Fibroblast of lung (primary cell): ENCODE measurements at places on chromosomes 4 and X.

DNA sequence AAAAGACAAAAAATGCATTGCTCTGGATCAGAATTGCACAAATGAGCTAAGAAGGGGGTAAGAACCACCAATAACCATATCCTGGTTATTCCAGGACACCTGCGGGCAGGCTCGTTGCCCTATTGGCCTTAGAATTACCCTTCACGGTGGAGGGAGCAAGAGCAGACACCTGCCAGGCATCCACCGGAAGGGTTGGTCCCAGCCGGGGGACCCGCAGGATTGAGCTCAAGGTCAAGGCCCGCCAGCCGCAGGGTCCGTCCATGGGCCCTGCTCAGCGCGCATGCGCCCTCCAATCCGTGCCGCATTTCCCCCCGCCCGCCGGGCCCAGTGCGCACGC lies 575 bp downstream of the SLC25A6 start:
- H3K27ac ChIP-seq, result peak overlapping the region; percentile 98
- H3K4me1 ChIP-seq, result peaks cover 11% of the 10 kb centered on the region
- H3K4me3 ChIP-seq, result peak overlapping the region; percentile 100
- H3K27me3 ChIP-seq, result no peaks in the 10 kb centered on the region
- DNase-seq, result no peak

- H3K27me3 ChIP-seq, result no peaks in the 10 kb centered on the region
- no peaks in the 10 kb centered on the region for H3K4me1 ChIP-seq
- no peak overlapping the region for H3K27ac ChIP-seq
- H3K36me3 ChIP-seq, result no peaks in the 10 kb centered on the region
- no peak overlapping the region for H3K4me3 ChIP-seq
These were observed 21.2 kb upstream of the LAMTOR3 start for GRCh38 chr4:99915449-99915848.

GRCh38 chr4:123301923-123302322 lies 94.7 kb upstream of the SPRY1 start:
- H3K4me3 ChIP-seq, result no peak overlapping the region
- no peak overlapping the region for H3K27ac ChIP-seq
- no peaks in the 10 kb centered on the region for H3K4me1 ChIP-seq
- H3K27me3 ChIP-seq, result no peaks in the 10 kb centered on the region

DNA sequence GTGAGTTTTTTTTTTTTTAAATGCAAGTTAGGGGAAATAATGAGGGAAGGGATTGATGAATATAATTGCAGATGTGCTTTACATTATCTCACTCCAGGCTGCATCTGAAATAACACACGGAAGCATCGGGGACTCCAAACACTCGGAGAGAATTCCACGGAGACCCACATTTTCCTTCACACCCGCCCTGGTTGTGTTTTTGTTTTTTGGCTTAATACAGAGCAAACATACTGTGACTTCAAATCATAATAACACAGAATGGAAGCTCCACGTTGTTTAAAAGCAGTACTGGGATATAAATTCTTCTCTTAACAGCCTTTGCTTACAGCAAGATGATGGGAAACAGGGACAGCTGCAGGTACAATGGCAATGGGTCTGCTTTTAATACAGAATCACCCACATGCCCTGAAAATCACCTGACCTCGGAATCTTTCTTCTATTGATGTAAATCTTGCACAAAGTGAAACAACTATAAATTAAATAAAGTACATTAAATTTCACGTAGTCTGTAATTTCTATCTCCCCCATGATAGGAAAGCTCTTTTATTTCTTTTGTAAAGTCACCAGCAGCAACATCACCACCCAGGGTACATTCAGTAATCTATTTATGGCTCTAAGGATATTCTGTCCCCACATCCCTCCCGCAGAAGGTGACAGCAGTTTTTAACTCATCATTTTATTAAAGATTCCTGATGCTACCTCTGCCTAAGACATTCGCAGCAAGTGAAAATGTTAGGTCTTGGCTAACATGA lies 119.3 kb downstream of the ZNF827 start:
- peaks cover 3% of the 10 kb centered on the region for H3K4me1 ChIP-seq
- H3K27me3 ChIP-seq, result no peaks in the 10 kb centered on the region
- no peaks in the 10 kb centered on the region for H3K36me3 ChIP-seq
- no peak overlapping the region for H3K4me3 ChIP-seq
- DNase-seq, result no peak
- no peak overlapping the region for H3K27ac ChIP-seq

DNA sequence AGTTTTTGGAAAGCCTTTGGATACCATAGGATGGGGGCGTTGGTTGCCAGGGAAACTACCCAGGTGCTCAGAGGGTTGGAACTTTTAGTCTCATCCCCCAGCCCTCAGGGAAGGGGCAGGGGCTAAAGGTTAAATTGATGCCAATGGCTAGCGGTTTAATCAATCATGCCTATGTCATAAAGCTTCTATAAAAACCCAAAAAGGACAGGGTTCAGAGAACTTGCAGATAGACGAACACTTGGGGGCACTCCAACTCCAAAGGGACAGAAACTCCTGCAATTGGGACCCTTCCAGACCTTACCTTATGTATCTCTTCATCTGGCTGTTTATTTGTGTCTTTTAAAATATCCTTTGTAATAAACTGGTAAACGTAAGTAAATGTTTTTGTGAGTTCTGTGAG lies 30.0 kb upstream of the GPR173 start:
- H3K27me3 ChIP-seq, result no peaks in the 10 kb centered on the region
- no peak overlapping the region for H3K4me3 ChIP-seq
- no peaks in the 10 kb centered on the region for H3K4me1 ChIP-seq
- DNase-seq, result peak; percentile 5
- no peak overlapping the region for H3K27ac ChIP-seq

- DNase-seq, result peak; percentile 68
- H3K36me3 ChIP-seq, result no peaks in the 10 kb centered on the region
- peaks cover 3% of the 10 kb centered on the region for H3K4me1 ChIP-seq
- H3K4me3 ChIP-seq, result no peak overlapping the region
- H3K27ac ChIP-seq, result no peak overlapping the region
These were observed 40.5 kb downstream of the CLDN34 start for GRCh38 chrX:10007621-10008020.

DNA sequence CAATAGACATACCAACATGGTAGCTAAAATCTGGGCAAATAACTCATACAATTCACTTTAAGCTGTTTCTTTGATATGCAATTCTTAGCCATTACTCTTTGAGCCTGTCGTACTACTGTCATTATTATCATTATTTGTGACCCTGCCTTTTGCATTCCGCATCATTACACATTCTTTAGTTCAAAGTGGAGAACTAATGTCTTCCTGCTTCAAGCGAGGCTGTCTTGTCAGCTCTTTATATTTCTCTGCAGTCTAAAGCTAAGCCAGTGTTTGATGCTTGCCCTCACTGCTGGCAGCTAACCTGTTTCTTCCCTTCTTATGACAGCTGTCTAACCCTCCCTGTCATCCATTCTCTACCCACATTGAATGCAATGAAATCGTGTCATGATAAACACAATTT lies 186.8 kb downstream of the FAT4 start:
- DNase-seq, result no peak
- H3K4me3 ChIP-seq, result no peak overlapping the region
- no peak overlapping the region for H3K27ac ChIP-seq
- H3K36me3 ChIP-seq, result no peaks in the 10 kb centered on the region
- no peaks in the 10 kb centered on the region for H3K4me1 ChIP-seq

- no peak overlapping the region for H3K4me3 ChIP-seq
- DNase-seq, result no peak
- no peak overlapping the region for H3K27ac ChIP-seq
- no peaks in the 10 kb centered on the region for H3K36me3 ChIP-seq
- H3K4me1 ChIP-seq, result no peaks in the 10 kb centered on the region
- H3K27me3 ChIP-seq, result no peaks in the 10 kb centered on the region
These were observed 39.3 kb downstream of the SH3KBP1 start for GRCh38 chrX:19848110-19848509.

- no peak overlapping the region for H3K27ac ChIP-seq
- no peak overlapping the region for H3K4me3 ChIP-seq
- no peaks in the 10 kb centered on the region for H3K36me3 ChIP-seq
- no peaks in the 10 kb centered on the region for H3K27me3 ChIP-seq
These were observed 233.3 kb downstream of the USP46 start for GRCh38 chr4:52425751-52426326.

- no peak overlapping the region for H3K4me3 ChIP-seq
- peak; percentile 50 for DNase-seq
- no peaks in the 10 kb centered on the region for H3K4me1 ChIP-seq
- no peak overlapping the region for H3K27ac ChIP-seq
These were observed 179.9 kb downstream of the KCNIP4 start for GRCh38 chr4:21768349-21769310.

- peaks cover 9% of the 10 kb centered on the region for H3K4me1 ChIP-seq
- H3K36me3 ChIP-seq, result peaks cover 2% of the 10 kb centered on the region
- H3K27me3 ChIP-seq, result no peaks in the 10 kb centered on the region
- peak overlapping the region; percentile 94 for H3K4me3 ChIP-seq
These were observed 1.0 kb upstream of the PDGFRA start for GRCh38 chr4:54228056-54228527.

- H3K27me3 ChIP-seq, result peaks cover 12% of the 10 kb centered on the region
- no peak for DNase-seq
- no peak overlapping the region for H3K27ac ChIP-seq
- no peaks in the 10 kb centered on the region for H3K36me3 ChIP-seq
- H3K4me3 ChIP-seq, result no peak overlapping the region
- H3K4me1 ChIP-seq, result no peaks in the 10 kb centered on the region
These were observed 744 bp downstream of the NPY5R start for GRCh38 chr4:163344147-163345125.

- no peaks in the 10 kb centered on the region for H3K4me1 ChIP-seq
- no peak overlapping the region for H3K27ac ChIP-seq
- no peak for DNase-seq
- no peaks in the 10 kb centered on the region for H3K36me3 ChIP-seq
These were observed 71.1 kb downstream of the IGSF1 start for GRCh38 chrX:131217989-131218388.

DNA sequence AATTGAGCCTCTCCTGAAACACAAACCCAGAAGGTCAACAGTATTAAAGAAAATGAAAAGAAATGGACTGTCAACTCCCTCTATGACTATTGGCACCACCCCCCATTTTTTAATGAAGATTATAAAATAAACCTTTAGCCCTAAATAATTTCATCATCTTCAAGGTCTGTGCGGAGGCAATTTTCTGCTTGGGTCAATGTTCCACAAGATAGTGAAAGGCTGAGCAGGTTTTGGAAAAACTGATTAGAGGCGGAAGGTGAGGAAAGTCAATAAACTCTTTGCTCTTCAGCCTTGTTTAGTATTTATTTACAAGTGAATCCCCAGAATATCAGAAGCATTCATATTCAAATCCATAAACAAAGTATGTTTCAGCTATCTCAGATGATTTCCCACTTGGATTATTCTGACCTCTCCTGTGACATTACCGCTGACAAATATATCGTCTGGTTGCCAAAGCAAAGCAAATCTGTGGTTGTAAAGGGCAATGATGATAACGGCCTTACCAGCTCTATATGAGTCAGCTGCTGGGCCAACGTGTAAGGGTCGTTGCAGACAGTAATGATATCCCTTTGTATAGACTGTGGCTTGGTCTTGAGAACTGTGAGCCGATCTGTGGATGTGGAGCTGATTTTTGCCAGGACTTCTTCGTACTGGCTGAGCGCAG lies 24.0 kb downstream of the RASGEF1B start:
- H3K4me3 ChIP-seq, result no peak overlapping the region
- no peak overlapping the region for H3K27ac ChIP-seq
- DNase-seq, result no peak
- no peaks in the 10 kb centered on the region for H3K36me3 ChIP-seq
- no peaks in the 10 kb centered on the region for H3K27me3 ChIP-seq
- no peaks in the 10 kb centered on the region for H3K4me1 ChIP-seq

DNA sequence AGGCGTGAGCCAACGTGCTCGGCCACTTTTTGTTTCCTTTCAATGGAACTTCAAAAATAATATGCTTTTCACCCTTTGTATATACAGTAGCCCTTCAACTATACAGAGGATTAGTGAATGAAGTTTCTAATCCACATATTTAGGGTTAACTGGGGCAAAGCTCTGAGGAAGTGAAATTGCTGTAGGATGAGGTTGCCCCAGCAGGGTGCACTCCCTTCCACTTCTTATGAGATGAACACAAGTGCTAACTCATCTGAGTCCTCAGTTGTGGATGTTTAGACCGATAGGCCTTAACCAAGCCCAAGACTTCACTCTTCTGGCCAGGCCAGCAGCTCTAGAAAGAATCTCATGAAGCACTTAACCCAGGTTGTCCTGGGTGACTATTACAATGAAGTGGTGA lies 29.1 kb upstream of the CT55 start:
- no peaks in the 10 kb centered on the region for H3K27me3 ChIP-seq
- H3K36me3 ChIP-seq, result no peaks in the 10 kb centered on the region
- no peaks in the 10 kb centered on the region for H3K4me1 ChIP-seq
- DNase-seq, result no peak
- H3K4me3 ChIP-seq, result no peak overlapping the region

DNA sequence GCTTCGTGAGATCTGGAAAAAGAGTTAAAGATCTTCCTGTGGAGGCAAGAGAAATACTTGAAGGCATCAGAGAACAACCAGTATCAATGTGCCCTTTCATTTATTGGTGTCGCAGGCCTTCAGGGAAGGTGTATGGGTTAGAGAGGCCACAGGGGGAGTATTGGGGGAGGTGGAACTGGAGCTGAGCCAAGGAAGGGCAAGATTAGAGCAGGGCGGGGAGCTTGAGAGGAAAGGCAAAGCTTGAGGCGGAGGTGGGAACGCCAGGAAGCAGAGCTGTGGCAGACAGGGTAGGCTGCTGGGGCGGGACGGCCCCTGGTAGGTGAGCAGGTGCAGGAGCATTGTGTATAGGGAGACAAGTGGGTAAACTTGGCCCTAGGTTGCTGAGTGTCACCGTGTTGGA lies 329.9 kb downstream of the ARHGAP10 start:
- DNase-seq, result no peak
- no peaks in the 10 kb centered on the region for H3K27me3 ChIP-seq
- H3K4me1 ChIP-seq, result no peaks in the 10 kb centered on the region
- no peak overlapping the region for H3K27ac ChIP-seq

GRCh38 chr4:83771113-83771705 lies 235.3 kb downstream of the GPAT3 start:
- no peaks in the 10 kb centered on the region for H3K27me3 ChIP-seq
- H3K36me3 ChIP-seq, result no peaks in the 10 kb centered on the region
- no peak overlapping the region for H3K27ac ChIP-seq
- H3K4me3 ChIP-seq, result no peak overlapping the region

DNA sequence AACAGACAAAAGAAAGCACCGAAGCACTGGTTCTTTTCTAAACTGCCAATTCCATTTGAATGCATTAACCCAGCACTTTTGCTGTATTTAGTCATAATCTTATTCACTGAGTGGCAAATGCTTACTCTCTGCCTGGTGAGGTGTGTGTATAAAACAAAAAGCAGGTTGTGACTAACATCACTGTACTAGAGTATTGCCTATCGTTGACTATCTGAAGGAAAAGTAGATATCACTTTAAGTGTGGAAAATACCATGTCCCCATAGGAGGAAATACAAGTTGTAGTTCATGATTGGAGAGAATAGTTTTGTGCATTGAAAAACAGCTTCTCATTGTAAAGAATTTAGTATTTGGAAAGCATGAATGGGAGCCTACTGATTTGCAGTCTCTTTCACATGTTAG lies 2.7 kb downstream of the PDLIM5 start:
- H3K36me3 ChIP-seq, result peaks cover 3% of the 10 kb centered on the region
- peaks cover 3% of the 10 kb centered on the region for H3K4me1 ChIP-seq
- DNase-seq, result peak; percentile 55
- peak overlapping the region; percentile 18 for H3K4me3 ChIP-seq
- H3K27ac ChIP-seq, result peak overlapping the region; percentile 38
- no peaks in the 10 kb centered on the region for H3K27me3 ChIP-seq
